Stimulated activated naive CD8-positive, alpha-beta T cell treated with anti-CD3 and anti-CD28 coated beads, Interleukin-15, Interleukin-2, amounts not matched to agents 100 U/mL and 50 U/mL, for 24 hours (primary cell): ENCODE measurements at places on chromosomes 3 and 15.
A peak's percentile ranks its signal among the peaks of the same experiment; 100 is the strongest.

DNA sequence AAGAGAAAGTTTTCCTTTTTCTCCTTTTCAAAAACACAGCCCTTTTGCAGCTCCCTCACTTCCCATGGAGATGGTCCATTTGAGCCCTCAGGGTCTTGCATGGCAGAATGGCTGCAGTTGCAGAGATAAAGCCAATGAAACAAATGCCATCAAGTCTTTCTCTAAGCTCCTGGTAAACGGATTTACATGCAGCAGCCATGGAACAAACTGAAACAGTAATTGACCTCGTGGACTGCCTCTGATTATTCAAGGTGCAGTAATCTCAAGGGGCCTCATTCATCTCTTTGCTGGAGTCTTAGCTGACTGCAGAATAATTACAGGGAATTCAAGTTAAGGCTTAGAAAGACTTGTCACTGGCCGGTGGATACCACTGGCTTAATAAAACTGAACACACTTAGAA, 125.1 kb downstream of the SQOR start:
- no peak for DNase-seq

- no peak for DNase-seq
Observed at GRCh38 chr3:138942271-138942670, 4.7 kb downstream of the FOXL2 start.

DNA sequence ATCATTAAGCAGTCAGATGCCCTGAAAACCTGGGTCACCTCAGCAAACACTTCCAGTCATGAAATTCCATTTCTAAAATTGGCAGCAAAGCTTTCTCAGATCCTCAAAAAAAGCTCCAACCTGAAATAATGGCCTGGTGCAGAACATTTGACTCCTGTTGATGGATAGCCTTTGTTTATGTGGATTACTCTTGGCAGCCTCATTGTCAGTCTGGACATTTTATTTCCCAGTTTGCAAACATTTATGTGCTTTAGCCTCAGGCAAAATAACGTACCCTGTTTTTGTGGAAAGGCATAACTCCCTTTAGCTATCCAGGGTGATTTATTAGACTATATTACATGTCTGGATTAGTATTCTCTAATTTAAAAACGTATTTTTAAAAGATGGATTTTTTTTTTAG, 53.9 kb downstream of the PXYLP1 start:
- no peak for DNase-seq

DNA sequence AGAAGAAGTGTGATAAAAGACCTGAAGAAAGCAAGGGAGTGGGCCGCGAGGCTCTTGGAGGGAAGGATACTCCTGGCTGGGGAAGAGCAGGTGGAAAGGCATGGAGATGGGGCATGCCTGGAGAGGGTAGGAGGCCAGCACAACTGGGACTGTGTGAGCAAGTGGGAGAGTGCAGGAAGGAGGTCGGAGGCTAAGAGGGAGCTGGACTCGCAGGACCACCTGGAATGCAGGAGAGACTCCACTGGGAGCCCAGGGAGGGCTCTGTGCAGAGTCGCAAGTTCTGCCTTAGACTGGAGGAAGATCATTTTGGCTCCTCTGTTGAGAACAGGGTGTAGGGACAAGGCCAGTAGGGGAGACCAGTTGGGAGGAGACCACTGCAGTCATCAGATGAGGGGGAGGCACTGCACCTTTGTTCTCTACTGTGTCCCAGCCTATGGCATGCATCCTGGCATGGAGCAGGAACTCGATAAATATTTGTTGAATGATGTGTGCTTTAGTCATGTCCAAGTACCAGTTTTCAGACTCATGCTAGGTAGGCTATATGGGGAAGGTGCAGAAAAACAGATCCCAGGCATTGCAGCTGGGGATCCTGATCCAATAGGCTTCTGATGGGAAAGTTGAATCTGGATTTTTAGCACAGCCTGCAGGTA, 13.7 kb downstream of the FAM107A start:
- no peak for DNase-seq

DNA sequence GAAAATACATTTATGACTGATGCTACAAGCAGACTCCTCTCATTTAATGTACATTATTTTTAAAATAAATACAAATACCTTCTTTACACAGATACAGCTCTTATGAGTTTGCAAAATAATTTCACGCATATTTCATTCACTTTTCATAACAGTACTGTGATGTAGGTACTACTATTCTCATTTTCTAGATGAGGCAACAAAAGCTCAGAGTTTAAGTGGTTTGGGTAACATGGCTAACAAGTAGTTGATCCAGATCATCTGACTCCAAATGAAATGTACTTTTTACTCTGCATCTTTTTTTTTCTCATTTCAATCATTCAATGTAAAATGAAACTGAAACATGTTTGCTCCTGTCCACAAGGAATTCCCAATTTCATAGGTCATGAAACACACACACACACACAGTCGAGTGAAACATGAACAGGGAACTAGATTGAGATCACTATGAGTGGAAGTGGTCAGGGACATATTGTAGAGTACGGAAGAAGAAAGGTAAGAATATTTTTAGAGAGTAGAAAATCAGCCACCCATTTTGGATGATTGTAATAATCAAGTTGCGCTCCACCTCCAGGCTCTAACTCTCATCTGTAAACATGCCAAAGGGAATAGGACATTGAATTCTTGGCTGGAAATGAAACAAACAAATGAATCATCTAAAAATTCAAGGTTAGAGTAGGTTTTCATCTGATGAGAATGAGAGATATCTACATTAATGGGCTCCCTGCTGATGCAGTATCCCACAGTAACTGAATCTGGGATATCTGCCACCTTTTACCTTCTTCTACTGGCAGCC, 92.4 kb downstream of the CLDN1 start:
- no peak for DNase-seq

GRCh38 chr15:101105059-101105891, 146.6 kb downstream of the CHSY1 start:
- no peak for DNase-seq

GRCh38 chr3:141411251-141411771, 43.0 kb downstream of the ZBTB38 start:
- peak; percentile 50 for DNase-seq

DNA sequence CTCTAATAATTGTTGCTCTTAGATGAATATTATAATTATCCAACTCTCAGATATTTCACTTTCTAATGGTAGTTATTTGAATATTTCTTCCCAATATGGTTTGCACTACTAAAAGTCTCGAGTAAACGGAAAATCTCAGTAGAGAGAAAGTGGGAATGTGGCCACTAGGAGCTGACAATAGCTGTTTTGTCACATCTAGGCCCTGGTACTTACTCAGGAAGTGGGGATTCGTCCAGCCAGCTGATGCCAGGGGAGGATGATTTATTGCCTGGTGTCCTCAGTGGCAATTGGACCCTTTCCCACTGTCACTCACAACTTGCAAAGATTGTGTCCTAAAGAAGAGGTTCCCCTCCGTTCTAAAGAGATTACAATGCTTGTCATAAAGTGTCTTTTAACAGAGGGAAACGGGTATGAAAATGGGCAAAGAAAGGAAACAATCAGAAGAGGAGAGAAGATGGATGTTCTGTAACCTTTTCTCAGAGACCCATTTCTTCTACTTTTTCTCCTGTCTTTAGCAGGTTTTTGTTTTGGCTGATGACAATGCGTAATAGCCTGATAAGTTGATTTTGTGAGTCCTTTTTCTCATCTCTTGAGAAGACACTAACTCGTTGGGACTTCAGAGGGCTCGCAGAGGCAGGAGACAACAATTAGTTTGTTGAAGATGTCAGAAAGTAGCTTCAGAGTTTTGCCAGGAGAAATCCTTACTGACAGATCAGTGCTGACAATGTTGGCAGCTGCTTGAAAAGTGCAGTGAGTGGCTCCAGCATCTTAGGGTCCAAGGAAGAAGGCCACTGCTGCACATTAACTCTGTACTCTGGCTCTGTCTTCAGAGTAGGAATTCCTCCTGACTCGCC, 320.6 kb downstream of the MECOM start:
- DNase-seq, result no peak

DNA sequence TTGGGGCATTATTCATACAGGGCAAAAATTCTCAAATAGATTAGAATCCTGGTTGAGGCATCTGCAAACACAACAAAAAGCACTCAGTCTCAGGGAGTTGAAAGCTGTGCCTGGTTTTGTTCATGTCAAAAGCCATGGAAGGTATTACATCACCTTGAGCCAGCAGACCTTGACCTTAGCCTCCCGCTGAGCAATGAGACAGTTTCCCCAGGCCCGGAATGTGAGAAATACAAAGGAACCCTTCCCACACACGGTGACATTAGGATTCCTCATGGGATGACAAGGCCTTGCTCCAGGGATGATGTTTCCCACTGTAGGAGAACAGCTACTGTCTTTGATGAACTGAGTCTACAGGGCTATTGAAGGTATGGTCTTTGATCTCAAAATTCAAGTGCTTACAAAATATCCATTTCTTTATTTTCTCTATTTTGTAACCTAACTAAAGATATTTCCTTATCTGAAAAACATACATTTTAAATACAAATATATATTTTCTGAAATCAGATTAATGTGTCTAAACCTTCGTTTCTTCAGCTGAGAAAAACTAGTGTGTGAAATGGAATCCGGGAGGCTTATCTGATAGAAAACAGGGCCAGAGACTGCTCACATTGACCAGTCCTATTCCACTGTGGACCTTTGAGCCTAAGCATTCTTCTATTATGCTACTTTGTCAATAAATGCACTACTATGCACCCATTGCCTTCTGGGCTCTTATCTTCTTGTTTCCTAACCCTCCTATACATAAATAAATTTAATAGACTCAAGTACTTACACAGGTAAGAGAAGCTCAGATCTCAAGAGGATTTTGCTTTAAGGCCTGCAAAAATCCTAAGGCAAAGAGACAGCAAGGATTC, 298.2 kb downstream of the KBTBD8 start:
- no peak for DNase-seq

GRCh38 chr3:100401674-100402041, 319 bp downstream of the LNP1 start:
- peak; percentile 57 for DNase-seq

DNA sequence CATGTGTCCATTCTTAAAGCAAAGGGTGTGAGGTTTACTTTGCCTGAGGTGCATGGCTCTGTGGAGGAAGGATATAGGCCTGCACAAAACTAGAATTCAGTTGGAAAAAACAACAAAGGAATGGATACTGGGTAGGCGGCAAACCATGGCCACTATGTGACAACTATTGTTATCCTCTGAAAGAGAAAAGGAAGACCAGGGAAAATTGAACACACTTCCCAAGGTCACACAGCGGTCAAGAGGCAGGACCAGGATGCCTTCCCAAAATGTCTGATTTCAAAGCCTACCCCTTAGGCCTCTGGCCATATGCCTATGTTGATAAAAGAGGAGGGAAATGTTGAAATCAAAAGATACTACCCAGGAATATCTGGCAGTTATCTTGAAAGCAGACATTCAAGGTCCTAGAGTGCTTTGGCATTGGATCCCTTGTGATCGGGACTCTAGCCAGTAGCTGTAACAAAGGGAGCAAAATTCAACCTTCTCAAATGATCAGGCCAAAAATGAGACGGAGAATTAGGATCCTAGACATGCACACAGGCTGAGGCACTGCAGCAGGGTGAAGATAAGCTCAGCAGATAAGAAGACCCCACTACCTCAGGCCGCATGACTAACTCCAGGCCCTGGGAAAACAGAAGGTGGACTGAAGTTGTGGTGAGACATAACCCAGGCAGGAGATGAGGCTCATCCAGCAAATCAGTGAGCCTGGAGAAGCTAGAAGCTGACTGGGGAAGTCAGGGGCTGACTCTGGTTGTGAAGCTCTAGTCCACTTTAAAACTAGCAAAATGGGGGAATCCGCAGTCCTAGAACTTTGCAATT, 292.2 kb downstream of the NEK10 start:
- no peak for DNase-seq

DNA sequence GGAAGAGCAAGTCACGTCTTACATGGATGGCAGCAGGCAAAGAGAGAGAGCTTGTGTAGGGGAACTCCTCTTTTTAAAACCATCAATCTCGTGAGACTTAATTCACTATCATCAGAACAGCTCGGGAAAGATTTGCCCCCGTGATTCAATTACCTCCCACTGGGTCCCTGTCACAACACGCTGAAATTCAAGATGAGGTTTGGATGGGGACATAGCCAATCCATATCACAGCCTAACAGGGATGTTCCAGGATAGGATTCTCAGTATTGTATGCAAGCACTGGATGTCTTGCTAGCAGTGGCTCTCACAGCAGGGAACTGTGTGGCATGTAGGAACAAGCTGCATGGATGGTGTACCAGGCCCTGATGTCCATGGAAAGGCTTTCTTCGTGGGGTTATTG, 47.8 kb upstream of the SLC24A5 start:
- DNase-seq, result no peak

GRCh38 chr3:161369531-161369930, 1.8 kb downstream of the SPTSSB start:
- no peak for DNase-seq

- DNase-seq, result no peak
Observed at GRCh38 chr3:160291290-160291908, 66.2 kb downstream of the C3orf80 start.

GRCh38 chr3:181860235-181860634, 148.5 kb downstream of the SOX2 start:
- no peak for DNase-seq

GRCh38 chr3:126490619-126491018, 14.9 kb upstream of the ZXDC start:
- no peak for DNase-seq

GRCh38 chr3:118544458-118544857, 490.2 kb downstream of the IGSF11 start:
- DNase-seq, result no peak

DNA sequence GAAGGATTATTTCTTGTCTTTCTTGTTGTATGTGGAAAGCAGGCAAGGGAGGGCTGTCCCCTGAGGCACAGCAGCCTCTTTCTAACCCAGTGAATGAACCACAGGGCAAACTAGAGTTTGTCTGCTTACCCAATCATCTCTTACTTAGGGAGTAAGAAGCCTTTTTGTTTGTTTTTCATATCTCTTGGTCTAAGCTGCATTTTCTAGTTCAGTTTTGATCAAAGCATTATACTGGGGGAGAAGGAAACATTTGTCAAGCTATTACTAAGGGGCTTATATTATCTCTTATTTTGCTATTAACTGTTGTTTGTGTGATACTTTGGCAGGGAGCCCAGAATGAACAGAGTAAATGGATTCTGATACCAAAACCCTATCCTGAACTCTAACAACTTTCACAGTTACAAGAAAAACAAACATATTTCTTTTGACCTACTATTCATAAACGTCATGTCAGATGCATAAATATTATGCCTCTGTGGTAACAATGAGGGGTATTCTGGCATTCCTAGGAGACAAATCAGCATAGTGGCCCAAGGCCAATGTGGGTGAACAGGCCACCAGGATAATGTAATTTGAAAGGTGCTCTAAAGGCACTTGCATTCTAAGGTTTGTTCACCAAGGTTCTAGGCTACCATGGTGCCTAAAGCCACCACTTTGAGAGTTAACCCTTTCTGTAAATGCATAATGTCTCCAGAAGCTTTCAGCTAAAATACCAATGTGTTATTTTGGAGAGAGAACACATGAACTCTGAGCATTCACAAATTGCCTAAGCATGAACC, 271.6 kb upstream of the ZPLD1 start:
- DNase-seq, result no peak
